ENCODE measurements at places on chromosomes 6 and 20. TPM values are rescaled to one million over a fixed set of nuclear protein-coding genes. Genes with fewer than 3 reads are reported as not detected.

GRCh38 chr6:131693384-131693783, 7.8 kb downstream of the OR2A4 start:
- DNase-seq = no peak

RCAN2 gene
- total RNA-seq = 0.91 TPM

GRCh38 chr20:17694767-17695166, 5.0 kb upstream of the BANF2 start:
- DNase-seq = no peak

DNA sequence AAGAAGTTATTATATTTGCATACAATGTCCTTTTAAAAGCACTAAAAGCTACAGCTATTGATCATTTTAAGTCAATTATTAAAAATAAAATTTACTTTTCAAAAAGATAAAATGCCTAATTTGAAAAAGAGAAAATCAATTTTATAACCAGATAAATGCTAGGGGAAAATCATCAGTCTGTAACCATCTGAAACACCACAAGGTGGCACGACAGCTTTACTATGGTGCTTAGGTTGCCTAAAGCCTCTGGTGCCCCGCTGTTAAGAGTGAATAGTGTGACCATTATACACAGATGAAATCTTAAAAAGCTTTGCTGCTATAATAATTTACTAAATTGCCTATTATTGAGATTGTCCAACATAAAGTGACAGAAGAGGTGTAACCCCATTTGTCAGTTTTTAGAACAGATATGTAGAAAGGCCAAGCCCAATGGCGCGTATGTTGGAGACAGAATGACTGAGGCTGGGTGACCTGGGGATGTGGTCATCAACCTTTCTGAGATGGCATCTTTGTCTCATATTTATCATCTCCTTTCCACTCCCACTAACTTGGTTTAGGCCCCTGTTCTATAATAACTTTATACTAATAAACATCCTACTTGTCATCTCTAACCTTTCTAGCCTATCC, 100.8 kb downstream of the MOXD1 start:
- DNase-seq = peak; percentile 46

ADGRG6 gene
- total RNA-seq = 0.26 TPM

CRNKL1 gene
- total RNA-seq = 19.9 TPM

PXDC1 gene
- 1.6 TPM for total RNA-seq

EXOC2 gene
- total RNA-seq = 31.9 TPM

- DNase-seq = peak; percentile 66
Observed at GRCh38 chr6:73704260-73704659, 8.3 kb downstream of the CD109 start.

- no peak for DNase-seq
Observed at GRCh38 chr6:149108749-149109100, 208.8 kb upstream of the TAB2 start.

DNA sequence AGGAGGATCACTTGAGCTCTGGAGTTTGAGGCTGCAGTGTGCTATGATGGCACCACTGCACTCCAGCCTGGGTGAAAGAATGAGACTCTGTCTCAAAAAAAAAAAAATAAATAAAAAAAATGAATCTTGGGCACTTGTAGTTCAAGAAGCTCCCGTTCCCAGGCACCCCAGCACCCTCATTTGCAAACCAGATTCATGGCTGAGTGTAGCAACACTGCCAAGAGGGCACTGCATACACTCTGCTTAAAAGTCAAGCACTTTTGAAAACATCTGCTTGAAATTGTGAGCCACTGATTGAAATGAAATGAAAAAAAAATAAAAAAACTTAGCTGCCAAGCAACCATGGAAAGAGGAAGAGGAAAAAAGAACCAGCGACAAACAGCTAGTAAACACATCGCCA, 124.7 kb upstream of the SASH1 start:
- no peak for DNase-seq

DNA sequence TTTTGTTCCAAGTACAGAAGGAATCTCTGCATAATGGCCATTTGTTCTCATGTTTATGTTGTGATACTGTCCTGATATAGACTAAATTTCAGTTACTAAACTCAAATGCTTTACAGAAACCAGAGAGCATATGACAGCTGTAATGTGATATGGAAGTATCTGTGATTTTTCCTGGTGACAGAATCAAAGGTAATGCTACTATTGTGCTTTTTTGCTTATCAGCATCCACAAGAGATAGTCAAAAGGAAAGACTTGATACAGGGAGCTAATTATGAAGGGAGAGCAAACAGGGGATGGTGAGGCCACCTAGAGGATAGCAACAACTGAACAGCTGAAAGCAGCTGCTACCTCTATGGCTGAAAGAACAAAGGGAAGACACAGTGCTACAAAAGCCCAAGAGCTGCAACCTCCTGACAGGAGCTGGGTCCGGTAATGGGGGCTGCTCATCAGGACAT, 181.4 kb downstream of the PHF3 start:
- no peak for DNase-seq

DNA sequence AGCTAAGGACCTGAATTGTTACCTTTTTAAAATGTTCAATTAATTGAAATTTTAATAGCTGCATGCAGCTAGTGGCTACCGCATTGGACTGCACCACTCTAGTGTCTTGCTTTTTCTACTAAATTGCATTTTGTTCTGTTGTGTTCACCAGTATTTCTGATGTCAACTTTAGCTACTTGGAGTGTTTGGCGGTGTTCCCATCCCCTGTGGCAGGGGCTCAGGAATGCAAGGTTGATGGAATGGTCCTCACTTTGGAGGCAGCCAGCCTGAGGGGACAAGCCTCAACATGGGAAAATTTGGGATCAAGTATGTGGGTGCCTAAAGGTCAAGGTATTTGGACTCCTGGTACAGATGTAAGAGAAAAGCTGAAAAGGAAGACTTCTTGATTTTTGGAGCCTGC, 230.1 kb upstream of the PRND start:
- DNase-seq = no peak

- DNase-seq = no peak
Observed at GRCh38 chr20:62246872-62247652, 8.7 kb downstream of the OSBPL2 start.

TOX2 gene
- total RNA-seq = 3.0 TPM

GRCh38 chr20:63642527-63643247, 10.5 kb downstream of the STMN3 start:
- peak; percentile 25 for DNase-seq

RAET1L gene
- total RNA-seq = not detected

GRCh38 chr20:1528811-1529210, 28.7 kb downstream of the SIRPD start:
- no peak for DNase-seq

- DNase-seq = no peak
Observed at GRCh38 chr20:47139934-47140535, 216.5 kb downstream of the ZMYND8 start.

DNA sequence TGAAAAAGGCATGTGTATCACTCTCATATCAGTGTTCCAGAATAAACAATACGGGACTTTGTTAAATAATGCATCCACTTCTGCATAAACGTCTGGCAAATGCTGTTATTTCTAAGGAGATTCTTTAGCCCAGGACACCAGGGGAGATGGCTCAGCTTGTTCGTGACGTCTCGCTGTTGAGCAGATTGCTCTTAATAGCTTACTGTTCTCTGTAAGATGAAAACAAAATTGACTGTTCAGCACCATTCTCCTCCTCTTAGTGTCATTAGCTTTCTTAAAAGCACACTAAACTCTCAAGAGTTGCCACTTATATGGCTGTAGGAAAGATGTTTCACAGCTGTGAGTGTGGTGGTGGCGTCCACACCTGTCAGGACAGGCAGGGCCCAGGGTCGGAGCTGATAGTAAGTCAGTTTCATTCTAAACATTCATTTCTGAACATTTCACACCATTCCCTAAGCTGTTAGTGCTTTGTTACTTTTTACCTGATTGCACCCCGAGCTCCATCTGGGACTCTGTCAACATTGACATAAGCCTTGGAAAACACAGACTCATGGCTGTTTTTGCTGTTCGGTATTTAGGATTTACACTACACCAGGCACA, 132.1 kb downstream of the ZDHHC14 start:
- no peak for DNase-seq

- no peak for DNase-seq
Observed at GRCh38 chr6:136659991-136660499, 109.8 kb upstream of the MAP7 start.

BCAS1 gene
- total RNA-seq = 0.14 TPM

OR2J3 gene
- total RNA-seq = not detected

GRCh38 chr6:163151212-163151611, 263.3 kb upstream of the QKI start:
- DNase-seq = no peak

Measured in activated CD4-positive, alpha-beta T cell treated with anti-CD3 and anti-CD28 coated beads for 36 hours (primary cell).